ENCODE measurements at places on chromosomes 6 and 20.

DNA sequence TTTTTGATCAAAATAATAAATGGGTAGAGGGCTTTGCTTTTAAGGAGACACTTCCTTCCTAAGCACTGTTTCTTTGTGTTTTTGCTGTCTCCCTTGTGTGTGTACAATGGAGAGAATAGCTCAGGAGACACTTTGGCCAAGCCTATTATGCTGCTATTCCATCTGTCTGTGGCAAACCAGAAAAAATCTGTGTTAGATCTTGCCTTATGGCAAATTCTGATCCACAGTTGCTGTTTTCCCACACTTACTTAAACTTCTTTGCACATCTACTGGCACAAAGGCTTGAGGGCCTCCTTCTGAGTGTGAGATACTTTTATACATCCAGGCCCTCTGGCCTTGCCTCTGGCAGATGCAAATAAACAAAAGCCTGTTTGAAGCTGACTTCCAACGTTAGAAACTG lies 53.6 kb downstream of the PRDM13 start:
- H3K27ac ChIP-seq: no peak overlapping the region
- no peak overlapping the region for H3K4me3 ChIP-seq
- no peak for DNase-seq
- no peaks in the 10 kb centered on the region for H3K27me3 ChIP-seq

- no peaks in the 10 kb centered on the region for H3K27me3 ChIP-seq
- H3K36me3 ChIP-seq: no peaks in the 10 kb centered on the region
- no peak overlapping the region for H3K4me3 ChIP-seq
- no peaks in the 10 kb centered on the region for H3K4me1 ChIP-seq
Observed at GRCh38 chr20:21901470-21902275, 196.2 kb downstream of the PAX1 start.

GRCh38 chr6:105402939-105403935 lies at the start of gene PREP:
TSS of gene PREP (minus strand) at chr6:105403082. CDS start at chr6:105402891, 191 bp downstream.
- H3K36me3 ChIP-seq: no peaks in the 10 kb centered on the region
- peaks cover 32% of the 10 kb centered on the region for H3K4me1 ChIP-seq
- peak; percentile 85 for DNase-seq
- no peaks in the 10 kb centered on the region for H3K27me3 ChIP-seq

- H3K27me3 ChIP-seq: no peaks in the 10 kb centered on the region
- no peak overlapping the region for H3K4me3 ChIP-seq
- H3K4me1 ChIP-seq: no peaks in the 10 kb centered on the region
- no peak overlapping the region for H3K27ac ChIP-seq
- no peak for DNase-seq
- no peaks in the 10 kb centered on the region for H3K36me3 ChIP-seq
Observed at GRCh38 chr6:122404444-122404843, 5.0 kb downstream of the HSF2 start.

- no peak overlapping the region for H3K4me3 ChIP-seq
- H3K4me1 ChIP-seq: no peaks in the 10 kb centered on the region
- DNase-seq: no peak
- no peaks in the 10 kb centered on the region for H3K36me3 ChIP-seq
- H3K27ac ChIP-seq: no peak overlapping the region
- H3K27me3 ChIP-seq: no peaks in the 10 kb centered on the region
Observed at GRCh38 chr6:169932491-169932890, 181.1 kb downstream of the ERMARD start.

DNA sequence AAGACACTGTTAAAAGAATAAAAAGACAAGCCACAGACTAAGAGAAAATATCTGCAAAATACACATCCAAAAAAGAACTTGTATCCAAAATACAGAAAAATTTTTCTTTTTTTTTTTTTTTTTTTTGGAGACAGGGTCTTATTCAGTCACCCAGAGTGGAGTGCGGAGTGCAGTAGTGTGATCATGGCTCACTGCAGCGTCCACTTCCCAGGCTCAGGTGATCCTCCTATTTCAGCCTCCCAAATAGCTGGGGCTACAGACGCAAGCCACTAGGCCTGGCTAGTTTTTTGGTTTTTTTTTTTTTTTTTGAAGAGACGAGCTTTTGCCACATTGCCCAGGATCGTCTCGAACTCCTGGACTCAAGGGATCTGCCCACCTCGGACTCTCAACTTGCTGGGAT lies 3.1 kb downstream of the ZUP1 start:
- H3K36me3 ChIP-seq: no peaks in the 10 kb centered on the region
- H3K4me1 ChIP-seq: no peaks in the 10 kb centered on the region
- no peak for DNase-seq
- H3K4me3 ChIP-seq: no peak overlapping the region

DNA sequence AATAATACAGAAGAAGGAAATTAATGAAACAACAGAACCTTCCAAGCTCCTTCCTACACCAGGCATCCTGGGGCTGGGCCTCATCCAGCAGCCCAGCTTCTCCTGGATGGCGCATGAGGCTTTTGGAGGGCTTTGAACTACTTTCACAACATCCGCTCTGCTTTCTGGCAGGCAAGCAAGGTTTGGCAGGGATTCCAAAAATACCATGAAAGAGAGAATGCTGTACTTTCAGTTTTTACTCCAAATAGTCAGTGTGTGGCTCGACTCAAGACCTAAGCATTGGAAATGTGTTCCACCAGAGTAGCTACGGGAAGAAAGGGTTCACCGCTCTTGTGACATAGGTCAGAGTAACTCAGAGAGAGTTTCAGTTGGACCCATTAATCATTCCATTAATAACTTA lies 125.4 kb downstream of the OPRM1 start:
- peak overlapping the region; percentile 59 for H3K27ac ChIP-seq
- peaks cover 3% of the 10 kb centered on the region for H3K36me3 ChIP-seq
- H3K4me3 ChIP-seq: no peak overlapping the region
- H3K27me3 ChIP-seq: no peaks in the 10 kb centered on the region

DNA sequence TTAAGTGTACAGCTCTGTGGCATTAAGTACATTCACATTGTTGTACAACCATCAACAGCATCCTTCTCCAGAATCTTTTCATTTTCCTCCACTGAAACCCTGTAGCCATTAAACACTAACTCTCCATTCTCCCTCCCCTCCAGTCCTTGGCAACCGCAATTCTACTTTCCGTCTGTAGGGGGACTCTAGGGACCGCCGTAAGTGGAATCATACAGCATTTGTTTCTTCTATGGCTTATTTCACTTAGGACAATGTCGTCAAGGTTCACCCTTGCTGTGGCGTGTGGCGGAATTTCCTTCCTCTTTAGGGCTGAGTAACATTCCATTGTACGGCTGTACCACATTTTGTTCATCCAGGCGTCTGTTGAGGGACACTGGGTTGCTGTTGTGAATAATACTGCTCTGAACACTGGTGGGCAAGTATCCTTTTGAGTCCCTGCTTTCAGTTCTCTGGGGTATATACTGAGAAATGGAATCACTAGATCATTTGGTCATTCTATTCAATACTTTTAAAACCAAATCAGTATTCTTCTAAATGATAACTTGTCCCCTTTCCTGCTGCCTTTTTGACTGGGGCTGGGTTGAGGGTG lies 50.7 kb downstream of the PPP1R3G start:
- H3K4me1 ChIP-seq: peaks cover 27% of the 10 kb centered on the region
- no peaks in the 10 kb centered on the region for H3K36me3 ChIP-seq
- no peak overlapping the region for H3K4me3 ChIP-seq
- H3K27me3 ChIP-seq: no peaks in the 10 kb centered on the region
- no peak overlapping the region for H3K27ac ChIP-seq
- peak; percentile 24 for DNase-seq

- DNase-seq: no peak
- H3K36me3 ChIP-seq: no peaks in the 10 kb centered on the region
- H3K27me3 ChIP-seq: no peaks in the 10 kb centered on the region
- H3K4me1 ChIP-seq: peaks cover 6% of the 10 kb centered on the region
- no peak overlapping the region for H3K27ac ChIP-seq
Observed at GRCh38 chr6:142867988-142868812, 76.8 kb downstream of the HIVEP2 start.

GRCh38 chr6:34671801-34672656 lies 24.5 kb downstream of the ILRUN start:
- H3K4me1 ChIP-seq: peaks cover 42% of the 10 kb centered on the region
- no peak overlapping the region for H3K4me3 ChIP-seq
- no peaks in the 10 kb centered on the region for H3K27me3 ChIP-seq
- H3K36me3 ChIP-seq: no peaks in the 10 kb centered on the region
- no peak for DNase-seq
- H3K27ac ChIP-seq: peak overlapping the region; percentile 6

- H3K4me3 ChIP-seq: no peak overlapping the region
- no peaks in the 10 kb centered on the region for H3K27me3 ChIP-seq
- no peak for DNase-seq
- no peaks in the 10 kb centered on the region for H3K36me3 ChIP-seq
- H3K27ac ChIP-seq: no peak overlapping the region
Observed at GRCh38 chr20:48544402-48545339, 283.1 kb downstream of the PREX1 start.

DNA sequence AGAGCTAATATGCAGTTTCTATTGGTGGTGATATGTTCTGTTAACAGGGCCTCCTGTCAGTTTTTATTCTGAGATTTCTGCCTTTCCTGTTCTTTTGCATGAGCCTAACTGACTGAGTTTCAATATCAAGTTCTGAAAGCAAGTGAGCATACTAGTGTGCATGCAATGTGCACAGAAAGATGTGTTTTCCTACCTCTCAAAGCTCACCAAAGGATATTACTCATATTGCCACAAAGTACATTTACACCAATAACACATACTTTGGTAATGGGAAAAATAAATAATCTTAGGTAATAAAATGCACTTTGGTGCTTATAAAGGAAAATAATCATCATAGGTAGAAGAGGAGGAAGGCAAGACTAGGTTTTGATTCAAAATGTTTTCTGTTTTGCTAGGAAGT lies 195.0 kb downstream of the KHDC1L start:
- H3K36me3 ChIP-seq: no peaks in the 10 kb centered on the region
- no peak overlapping the region for H3K4me3 ChIP-seq
- no peak for DNase-seq
- H3K27ac ChIP-seq: no peak overlapping the region

GRCh38 chr6:83514866-83515466 lies 2.6 kb downstream of the PRSS35 start:
- H3K36me3 ChIP-seq: no peaks in the 10 kb centered on the region
- no peak overlapping the region for H3K4me3 ChIP-seq
- H3K27ac ChIP-seq: no peak overlapping the region

DNA sequence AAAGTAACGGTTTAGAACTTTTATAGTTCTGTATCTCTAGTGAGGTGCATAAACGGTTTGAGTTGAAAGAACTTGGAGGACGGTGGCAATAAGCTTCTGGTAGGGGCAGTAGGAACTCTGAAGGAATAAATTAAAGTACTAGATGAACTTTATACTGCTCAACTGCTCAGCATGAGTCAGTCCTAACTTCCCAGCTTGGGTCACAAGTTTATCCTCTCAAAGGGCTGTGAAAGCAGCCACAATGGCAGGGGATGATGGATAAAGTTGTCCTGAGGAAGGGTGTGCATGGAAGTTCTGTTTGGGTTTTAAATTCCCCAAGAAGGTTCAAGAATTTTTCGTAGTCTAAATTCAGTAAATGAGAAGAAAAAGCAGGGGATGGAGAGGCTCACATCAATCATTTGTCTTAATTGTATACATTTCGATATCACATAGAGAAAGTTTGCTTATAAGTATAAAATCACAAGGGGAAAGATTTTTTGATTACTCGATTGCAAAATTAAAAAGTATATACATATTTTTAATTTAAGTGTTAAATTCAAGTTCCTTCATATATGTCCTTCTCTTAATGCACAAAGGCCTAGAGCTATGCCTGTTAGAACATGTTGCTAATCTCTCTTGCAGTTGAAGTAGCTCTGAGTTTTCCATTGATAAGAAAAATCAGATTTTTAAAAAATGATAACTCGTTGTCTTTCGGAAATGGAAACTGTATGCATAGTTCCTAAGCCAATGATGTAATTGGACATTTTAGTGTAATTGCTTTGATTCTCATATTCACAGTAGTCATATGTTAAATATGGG lies 55.3 kb upstream of the JAG1 start:
- no peak overlapping the region for H3K4me3 ChIP-seq

DNA sequence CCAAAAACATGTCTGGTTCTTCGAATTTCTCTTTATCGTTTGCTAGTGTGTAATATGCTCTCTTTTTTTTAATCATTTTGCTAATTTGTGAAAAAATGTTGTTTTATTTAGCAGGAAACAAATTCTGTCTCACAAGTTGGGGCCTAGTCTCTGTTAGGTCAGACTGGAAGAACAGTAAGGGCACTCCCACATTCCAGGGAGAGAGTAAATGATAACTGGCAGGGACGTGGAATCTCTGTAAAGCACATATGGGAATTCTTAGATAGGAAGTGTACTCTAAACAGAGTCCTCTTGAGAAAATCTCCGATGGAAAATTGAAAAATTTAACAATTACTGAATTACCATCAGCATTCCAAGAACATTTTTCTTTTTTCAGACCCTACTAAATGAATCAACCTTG lies 16.4 kb upstream of the CCDC28A start:
- no peaks in the 10 kb centered on the region for H3K27me3 ChIP-seq
- no peaks in the 10 kb centered on the region for H3K4me1 ChIP-seq
- H3K27ac ChIP-seq: no peak overlapping the region
- no peak overlapping the region for H3K4me3 ChIP-seq

GRCh38 chr6:127547904-127548649 lies 28.9 kb upstream of the C6orf58 start:
- H3K27ac ChIP-seq: no peak overlapping the region
- peaks cover 35% of the 10 kb centered on the region for H3K4me1 ChIP-seq
- no peaks in the 10 kb centered on the region for H3K36me3 ChIP-seq
- DNase-seq: no peak
- H3K4me3 ChIP-seq: no peak overlapping the region

DNA sequence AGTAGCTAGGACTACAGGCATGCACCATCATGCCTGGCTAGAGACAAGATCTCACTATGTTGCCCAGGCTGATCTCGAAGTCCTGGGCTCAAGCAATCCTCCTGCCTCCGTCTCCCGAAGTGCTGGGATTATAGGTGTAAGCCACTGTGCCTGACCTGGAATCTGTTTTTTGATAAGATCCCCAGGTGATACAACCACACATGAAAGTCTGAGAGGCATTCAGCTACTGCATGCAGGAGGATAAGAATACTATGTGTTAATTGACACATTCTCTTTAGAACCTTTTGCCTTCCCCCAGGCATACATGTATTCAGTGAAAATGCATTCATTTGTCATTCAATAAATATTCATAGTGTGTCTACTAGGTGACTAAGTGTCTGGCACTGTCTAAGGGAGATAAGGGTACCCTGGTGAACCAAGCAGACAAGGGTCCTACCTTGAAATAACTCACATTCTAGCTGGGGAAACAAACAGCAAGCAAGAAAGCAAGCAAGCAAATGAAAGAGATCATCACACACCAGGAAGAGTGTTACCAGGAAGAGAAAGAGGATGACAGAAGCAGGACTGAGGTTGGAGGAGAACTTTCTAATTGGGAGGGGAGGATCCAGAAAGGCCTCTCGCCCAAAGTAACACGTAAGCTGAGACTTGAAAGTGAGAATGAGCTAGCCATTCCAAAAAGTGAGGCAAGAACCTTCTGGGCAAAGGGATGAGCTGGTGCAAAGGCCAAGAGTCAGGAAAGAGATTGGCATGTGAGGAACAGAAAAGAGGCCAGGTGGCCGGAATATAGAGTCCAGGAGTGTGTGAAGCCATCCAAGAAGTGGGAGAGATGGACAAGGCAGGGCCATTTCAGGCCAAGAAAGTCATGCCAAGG lies 6.5 kb downstream of the GFOD1 start:
- no peak overlapping the region for H3K4me3 ChIP-seq
- DNase-seq: no peak
- H3K36me3 ChIP-seq: no peaks in the 10 kb centered on the region
- H3K27ac ChIP-seq: no peak overlapping the region

Measured in thyroid gland (tissue), 4 donors.